H4 (cell line): ENCODE measurements at places on chromosomes 4 and X.

GRCh38 chrX:12997906-12998687, 23.2 kb downstream of the TMSB4X start:
- DNase-seq: no peak

GRCh38 chr4:15293711-15294110, 134.1 kb upstream of the C1QTNF7 start:
- DNase-seq: no peak

- peak; percentile 60 for DNase-seq
Observed at GRCh38 chr4:77074981-77075855, 571 bp downstream of the CCNI start.

DNA sequence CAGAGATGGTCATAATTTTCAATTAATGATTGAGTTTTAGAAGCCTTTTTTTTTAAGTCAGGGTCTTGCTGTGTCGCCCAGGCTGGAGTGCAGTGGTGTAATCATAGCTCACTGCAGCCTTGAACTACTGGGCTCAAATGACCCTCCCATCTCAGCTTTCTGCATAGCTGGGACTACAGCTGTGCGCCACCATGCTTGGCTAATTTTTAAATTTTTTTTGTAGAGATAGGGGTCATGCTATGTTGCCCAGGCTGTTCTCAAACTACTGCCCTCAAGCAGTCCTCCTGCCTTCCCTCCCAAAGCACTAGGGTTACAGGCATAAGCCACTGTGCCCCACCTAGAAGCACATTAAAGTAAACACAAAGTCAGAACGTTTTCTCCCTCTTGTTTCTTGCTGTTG, 51.7 kb downstream of the HTT-AS start:
- DNase-seq: no peak

GRCh38 chr4:42845586-42845985, 46.9 kb upstream of the GRXCR1 start:
- DNase-seq: peak; percentile 6

DNA sequence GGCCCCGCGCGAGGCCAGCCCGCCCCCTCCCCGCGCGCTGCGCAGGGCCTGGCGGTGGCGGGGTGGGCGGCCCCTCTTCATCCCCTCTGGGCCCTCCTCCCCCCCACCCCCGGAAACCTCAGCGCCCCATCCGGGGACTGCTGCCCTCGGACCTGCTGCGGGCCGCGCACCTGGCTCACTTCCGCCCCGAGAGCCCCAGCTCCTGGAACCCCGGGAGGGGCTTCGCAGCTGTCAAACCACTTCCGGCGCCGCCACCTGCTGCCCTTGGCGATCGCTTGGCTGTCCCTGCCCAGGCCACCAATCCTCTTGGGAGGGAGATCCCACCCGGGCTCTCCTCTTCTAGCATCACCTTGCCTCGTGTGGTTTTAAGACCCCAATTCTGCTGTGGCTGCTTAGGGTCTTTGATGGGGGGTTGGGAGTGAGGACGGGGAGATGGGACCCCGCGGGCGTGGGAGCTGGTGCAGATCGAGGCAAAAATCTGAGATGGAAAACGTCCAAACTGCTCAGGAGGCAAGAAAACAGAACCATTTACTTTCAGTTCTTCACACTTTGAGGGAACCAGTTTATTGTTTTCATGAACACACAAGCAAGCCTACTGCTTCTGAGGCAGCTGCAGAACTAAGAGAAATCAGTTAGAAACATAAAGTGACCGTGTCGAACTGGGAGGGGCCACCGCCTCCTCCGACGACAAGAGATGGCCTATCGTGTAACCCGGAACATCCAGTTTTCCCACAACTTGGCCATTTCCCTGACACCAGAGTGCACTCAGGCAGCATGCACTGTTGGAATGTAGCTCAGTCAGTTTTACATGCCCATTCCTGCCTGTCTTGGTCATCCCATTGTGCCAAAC, 754 bp downstream of the MTMR1 start:
- DNase-seq: peak; percentile 30

GRCh38 chr4:127631420-127631819, 1.3 kb upstream of the INTU start:
- no peak for DNase-seq

DNA sequence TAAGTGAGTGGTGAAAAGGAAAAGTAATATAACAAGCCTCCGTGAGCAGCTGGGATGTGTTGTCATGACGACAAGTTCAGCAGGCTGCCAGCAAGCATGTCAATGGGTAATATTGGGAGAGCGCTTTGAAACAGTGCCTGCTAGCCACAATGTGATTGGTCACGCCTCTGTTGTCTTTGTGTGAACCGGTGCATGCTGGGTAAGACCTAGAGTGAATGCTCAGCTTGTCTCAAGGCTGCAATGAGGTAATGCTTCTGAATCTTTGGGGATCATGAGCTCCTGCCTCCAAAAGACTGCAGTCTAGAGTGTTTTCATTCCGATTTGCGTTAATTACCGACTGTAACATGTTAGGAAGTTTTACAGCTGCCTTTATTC, 54.9 kb downstream of the STOX2 start:
- peak; percentile 25 for DNase-seq

DNA sequence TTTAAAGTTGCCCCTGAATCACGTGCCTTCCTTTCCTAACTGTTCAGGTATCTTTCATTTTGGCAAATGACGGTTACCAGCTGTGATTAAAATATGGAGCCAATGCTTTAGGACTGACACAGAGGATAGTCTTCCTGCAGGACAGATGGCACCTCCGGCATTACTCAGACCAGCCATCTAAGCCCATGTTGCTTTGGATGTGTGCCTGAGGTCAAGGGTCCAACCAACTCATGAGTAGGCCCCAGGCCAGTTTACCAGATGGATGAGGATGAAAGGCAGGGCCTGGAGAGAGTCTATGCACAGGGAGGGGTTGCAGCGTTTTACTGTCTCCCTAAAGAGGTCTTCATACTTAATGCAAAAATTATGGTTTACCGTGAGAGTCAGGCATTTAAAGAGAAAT, 174.0 kb upstream of the GATB start:
- DNase-seq: no peak

- DNase-seq: peak; percentile 37
Observed at GRCh38 chrX:43559644-43560043, 96.5 kb upstream of the MAOA start.
